ENCODE measurements at places on chromosomes 2 and 18.

GRCh38 chr2:37569986-37570679 lies 101.3 kb downstream of the CDC42EP3 start:
- no peak for DNase-seq

DNA sequence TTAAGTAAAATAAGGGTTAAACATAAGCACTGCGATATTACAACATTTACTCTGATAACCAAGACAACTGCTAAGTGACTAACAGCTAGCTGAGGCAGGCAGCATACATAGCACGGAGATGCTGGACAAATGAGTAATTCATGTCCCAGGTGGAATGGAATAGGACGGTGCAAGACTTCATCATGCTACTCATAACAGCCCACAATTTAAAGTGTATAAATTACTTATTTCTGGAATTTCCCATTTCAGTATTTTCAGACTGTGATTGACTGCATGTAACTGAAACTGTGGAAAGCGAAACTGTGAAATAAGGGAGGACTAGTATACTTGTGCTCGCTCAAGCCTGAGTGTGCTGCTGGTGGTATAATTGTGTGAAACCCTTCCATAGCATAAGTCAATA lies 12.9 kb downstream of the IER3IP1 start:
- DNase-seq, result no peak

- DNase-seq, result no peak
These were observed 276.0 kb upstream of the REV1 start for GRCh38 chr2:99765731-99766318.

DNA sequence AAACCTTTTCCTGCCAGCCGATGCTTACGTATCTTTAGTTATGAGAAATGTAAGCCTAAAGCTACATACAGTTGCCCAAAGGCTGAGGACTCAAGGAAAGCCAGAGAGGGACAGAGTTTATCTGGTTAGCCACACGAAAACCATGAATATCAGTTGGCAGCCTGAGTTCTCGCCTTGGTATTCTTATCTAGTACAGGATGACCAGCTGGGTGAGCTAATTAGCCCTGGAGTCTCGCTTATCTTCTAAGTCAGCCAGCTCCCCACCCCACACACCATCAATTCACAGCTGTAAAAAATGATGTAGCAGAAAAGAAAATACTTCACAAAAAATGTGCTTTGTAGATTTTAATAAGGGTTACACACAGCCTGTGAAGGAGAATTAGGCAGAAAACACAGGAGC lies 617.5 kb upstream of the SOX11 start:
- DNase-seq, result no peak

- DNase-seq, result no peak
These were observed 94.7 kb downstream of the RTN4 start for GRCh38 chr2:54955358-54956110.

DNA sequence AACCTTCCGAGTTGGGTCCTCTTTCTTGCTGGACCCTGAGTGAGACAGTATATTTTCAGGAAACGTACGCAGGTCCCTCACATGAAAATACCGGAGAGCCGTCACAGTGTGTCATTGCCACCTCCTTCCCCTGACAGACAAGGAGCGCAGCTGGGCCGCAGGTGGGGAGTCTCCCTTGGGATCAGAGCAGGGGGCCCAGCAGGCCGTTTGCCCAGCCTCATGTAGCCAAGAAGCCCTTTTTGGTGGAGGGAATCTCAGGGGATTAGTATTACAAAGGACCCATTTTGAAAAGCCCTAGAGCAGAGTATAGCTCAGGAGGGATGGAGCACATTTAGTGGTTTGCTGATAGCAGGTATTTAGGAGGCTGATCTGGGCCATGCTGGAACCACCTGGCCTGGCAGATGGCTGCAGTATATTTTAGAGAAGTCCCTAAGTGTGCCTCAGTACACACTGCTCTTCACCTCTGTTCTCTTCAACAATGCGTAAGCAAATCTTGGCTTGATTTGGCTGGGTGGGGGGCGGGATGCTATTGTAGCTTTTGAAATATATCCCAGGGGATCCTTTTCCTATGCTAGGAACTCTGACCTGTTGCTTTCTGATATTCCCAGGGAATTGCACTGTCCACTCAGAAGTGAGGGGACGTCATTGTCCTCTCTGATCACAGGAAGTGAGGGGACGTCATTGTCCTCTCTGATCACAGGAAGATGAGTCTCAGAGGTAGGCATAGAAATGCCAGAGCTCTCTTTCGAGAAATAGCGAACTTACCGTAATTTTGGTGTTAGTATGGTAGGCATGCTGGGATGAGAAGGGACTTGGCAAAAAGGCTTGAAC lies 171.9 kb downstream of the HRH4 start:
- peak; percentile 74 for DNase-seq

DNA sequence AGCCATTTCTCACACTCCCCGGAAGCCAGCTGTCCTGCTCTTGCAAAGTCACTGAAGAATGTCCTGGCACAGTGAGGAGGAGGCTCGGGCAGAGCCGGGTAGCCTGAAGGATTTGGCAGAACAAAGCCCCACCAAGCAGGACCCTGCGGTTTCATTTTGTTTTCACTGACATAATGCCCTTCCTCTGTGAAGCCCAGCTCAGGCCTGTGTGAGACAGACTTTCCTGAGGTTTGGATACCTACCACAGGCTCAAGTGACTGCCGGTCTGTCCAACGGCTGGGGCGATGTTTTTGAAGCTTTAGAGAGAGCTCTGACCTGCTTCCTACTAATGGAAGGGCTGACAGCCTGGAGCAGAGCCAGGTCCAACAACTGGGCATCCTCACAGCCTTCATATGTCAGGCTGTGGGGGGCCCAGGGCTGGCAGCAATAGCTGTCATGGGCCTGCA lies 99.8 kb upstream of the FZD7 start:
- no peak for DNase-seq

DNA sequence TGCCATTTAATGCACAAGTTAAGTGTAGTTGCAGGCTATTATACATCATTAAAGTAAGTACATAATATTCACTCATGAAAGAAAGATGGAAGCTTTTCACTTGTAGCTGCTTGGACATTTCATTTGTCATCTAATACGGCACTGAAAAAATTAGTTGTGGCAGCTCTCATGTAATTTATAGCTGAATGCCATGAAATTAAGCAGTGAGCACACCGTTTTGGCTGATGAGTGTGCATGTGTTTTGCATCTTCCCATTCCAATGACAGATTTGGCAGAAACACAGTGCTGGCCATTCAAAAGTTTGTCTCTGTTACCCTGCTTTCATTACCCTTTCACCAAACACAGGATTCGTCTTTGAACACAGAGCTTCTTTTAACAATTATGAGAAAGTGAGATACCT lies 174.0 kb downstream of the PTGR3 start:
- DNase-seq, result no peak

DNA sequence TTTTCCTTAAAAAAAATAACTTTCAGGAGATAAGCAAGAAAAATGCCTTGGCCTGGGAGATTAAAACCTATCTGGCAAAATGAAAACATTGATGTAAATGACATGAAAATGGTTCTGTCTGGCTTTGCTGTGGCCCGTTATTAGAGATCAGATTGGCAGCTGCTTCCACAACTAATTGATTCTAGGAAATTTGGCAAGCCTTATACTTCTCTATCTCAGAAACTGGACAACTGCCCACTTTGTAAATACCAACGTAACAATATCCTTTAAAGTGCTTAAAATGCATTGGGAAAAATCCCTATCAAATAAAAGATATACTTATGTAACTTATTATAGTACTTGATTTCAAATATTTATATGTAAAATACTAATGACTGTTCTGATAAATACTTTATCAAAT lies 14.2 kb upstream of the SKA1 start:
- no peak for DNase-seq

- no peak for DNase-seq
These were observed 59.8 kb upstream of the LYPD6B start for GRCh38 chr2:148978706-148979105.

DNA sequence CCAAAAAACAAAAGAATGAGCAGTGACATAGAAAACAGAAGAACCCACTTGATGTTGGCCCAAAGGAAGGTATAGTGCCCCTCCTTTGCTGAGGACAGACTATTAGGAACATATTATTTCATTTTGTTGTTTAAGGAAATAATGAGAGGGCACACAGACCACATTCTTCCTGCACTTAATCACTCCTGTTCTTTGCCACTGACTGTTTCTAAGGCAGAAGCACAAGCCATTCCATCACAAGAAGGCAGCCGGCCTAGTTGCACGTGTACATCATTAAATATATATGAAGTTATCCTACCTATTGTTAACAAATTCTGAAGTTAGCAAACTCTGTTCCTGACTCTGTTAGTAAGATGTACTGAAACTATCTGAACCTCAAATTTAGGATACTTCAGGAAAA lies 110.0 kb downstream of the LNPK start:
- DNase-seq, result no peak

GRCh38 chr2:112880091-112880531 lies 30.9 kb upstream of the IL37 start:
- no peak for DNase-seq

DNA sequence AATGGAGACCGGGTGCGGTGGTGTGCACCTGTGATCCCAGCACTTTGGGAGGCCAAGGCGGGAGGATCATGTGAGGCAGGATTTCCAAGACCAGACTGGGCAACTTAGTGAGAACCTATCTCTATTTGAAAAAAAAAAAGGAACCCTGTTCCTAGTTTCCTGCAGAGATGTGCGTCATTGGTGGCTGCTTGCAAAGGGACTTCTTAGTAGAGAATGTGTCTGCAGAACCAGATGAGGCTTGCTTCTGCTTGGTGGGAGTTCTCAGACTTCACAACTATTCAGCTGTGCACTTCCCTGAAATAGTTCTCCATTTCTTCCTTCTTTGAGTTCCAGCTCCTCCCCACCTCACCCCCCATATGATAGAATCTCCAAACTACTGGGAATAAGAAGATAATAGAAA lies 22.3 kb downstream of the ZCCHC2 start:
- no peak for DNase-seq

DNA sequence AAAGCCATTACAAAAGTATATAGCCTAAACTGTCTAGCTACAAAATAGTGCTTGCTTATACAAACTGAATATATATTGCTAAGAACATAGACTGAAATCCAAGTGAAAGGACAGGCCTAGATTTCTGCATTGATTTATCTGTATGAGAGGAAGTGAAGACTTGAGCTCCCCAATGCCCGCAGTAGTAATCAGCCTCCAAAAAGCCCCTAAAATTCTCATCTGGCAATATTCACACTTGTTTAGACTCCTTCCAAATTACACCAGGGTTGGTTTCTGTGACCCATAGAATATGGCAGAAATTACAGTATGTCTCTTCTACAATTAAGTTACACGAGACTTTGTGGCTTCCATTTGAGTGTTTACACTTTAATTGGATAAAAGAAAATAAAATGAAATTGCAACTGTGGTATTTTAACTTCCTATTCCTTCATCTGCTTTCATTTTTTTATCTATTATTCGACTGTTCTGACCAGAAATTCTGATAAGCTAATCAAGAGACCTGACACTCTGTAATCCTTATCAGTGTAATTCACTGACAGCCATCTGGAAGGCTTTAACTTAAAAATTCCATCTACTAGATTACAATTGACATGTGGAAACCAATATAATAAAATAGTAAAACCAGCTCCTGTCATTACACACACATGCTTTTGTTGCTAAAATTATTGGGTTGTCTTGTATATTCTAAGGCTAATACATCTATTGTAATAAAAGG lies 21.1 kb downstream of the ABCB11 start:
- DNase-seq, result no peak

GRCh38 chr2:186695081-186695756 lies 1.4 kb downstream of the FAM171B start:
- DNase-seq, result peak; percentile 20

GRCh38 chr2:66962716-66963115 lies 434.4 kb upstream of the ETAA1 start:
- DNase-seq, result no peak

DNA sequence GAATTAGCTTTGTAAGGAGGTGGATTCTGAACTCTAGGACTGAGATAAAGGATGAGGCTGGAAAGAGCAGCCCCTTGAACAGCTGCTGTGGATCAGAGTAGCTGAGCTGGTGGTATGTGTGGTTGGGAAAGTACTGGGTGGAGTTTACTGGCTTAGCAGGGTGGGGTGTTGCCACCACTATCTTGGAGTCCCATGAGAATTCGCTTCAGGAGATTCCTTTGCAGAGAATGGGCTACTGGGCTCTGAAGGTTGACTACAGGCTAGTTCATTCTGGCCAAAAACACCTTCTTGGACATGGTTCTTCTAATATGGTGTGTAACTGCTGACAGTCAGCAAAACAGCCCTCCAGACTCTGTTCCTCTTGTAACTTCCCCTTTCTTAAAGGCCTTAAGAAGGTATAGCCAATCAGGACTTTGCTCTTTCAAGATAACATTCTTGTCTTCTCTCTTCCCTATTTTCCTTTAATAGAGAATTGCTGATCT lies 52.7 kb downstream of the TET3 start:
- no peak for DNase-seq

DNA sequence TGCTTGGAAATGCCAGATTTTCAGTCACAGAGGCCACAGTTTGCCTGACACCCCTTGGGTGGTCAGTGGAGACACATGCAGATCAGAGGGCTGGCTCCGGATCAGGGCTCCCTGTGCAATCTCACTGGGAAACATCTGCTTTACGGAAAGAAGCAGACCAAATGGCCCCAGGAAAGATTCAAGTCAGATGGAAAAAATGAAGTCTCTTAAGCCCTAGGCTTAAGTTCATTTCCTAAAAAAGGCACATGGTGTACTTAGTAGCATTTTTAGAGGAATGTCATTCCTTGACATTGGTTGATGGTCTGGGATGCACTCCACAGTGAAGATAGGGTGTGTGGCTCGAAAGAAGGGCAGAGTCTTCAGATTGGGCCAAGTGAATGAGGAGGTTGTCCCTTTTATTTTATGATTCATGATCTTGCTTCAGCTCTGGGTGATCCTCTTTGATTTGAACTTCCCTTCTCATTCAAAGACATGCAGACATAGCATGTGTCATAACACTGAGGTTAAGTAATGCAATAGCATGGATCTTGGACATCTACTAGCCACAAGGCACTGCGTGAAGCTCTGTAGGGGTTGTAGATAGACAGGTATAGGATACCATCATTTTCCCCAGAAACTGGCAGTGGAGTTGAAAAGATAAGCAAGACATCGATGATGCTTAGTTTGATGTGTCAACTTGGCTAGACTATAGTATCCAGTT lies 56.5 kb downstream of the KCNE4 start:
- no peak for DNase-seq

DNA sequence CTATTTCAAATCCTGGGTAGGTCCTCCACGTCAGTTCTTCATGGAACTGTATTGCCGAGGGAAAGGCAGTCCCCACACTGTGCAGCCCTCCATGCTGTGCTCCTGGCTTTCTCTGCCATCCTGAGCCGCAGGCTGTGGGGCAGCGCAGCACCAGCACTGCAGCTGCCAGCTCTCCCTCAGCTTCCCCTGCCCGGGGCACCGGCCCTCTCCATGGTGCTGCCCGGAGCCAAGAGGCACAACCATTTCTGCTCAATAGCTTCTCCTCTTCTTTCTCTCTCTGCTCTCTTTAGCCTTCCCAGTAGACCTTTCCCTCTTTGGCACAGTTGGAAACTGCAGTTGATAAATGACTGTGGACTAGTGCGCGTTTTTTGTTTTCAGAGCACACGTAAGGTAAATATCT lies 12.1 kb downstream of the ANKRD23 start:
- no peak for DNase-seq
